Stimulated activated CD4-positive, alpha-beta T cell treated with anti-CD3 and anti-CD28 coated beads, Interleukin-2, amount 100 ng/mL, for 24 hours (primary cell): ENCODE measurements at places on chromosomes 1 and 21.

DNA sequence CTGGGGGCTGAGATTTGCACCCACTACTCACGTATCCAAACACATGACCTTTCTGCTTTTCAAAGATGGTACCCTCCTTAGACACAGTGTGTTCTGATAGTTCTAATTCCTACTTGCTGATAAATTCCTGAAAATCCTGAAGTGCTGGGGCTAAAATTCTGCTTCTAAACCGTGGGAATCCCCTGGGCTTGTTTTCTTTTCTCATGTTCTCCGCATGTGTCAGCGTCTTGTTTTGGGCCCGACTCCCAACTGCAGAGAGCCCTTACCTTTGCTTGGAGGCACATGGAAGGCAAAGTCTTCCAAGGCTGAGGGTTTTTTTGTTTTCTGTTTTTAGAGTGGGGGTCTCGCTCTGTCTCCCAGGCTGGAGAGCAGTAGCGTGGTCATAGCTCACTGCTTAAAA is 27.2 kb downstream of the PSMG1 start:
- no peak for DNase-seq

- DNase-seq: no peak
Measured at GRCh38 chr1:194342484-194343262, 1156.3 kb upstream of the B3GALT2 start.

DNA sequence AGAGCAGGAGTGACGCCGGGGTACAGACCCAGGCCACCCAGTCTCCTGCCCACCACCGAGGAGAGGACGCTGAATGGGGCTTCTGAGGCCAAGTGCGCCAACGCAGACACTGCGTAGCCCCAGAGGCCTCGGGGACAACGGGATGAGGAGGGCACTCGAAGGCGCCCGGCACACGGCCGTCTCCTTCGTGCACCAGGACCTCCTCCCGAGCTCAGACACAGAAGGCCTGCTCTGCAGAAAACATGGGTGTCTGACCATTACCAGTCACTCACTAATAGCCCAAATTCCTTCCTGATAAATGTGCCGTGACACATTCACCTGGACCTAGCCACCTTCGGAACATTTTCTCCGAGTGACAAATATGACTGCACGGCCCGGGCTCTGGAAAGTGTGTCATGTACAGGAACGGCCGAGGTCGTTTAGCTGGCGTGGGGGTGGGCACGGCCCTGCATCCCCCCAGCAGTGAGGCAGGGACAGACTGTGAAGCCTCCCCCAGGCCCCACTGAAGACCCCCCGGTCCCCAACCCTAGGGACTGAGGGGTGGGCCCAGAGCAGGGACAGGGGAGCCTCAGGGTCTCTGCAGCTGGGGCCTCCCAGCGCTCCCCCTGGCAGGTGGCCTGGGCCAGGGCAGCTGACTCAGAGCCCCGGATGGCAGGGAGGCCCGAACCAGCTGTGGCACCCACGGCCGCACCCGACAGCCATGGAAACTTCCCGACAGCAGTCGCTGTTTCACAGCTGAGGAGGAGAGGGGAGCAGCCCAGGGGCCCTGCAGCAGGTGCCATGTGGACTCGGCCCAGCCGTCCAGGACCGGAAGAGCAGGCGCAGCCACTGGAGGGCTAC is 16.7 kb upstream of the COL6A2 start:
- DNase-seq: no peak

- DNase-seq: no peak
Measured at GRCh38 chr1:56335394-56335793, 244.0 kb downstream of the PLPP3 start.

DNA sequence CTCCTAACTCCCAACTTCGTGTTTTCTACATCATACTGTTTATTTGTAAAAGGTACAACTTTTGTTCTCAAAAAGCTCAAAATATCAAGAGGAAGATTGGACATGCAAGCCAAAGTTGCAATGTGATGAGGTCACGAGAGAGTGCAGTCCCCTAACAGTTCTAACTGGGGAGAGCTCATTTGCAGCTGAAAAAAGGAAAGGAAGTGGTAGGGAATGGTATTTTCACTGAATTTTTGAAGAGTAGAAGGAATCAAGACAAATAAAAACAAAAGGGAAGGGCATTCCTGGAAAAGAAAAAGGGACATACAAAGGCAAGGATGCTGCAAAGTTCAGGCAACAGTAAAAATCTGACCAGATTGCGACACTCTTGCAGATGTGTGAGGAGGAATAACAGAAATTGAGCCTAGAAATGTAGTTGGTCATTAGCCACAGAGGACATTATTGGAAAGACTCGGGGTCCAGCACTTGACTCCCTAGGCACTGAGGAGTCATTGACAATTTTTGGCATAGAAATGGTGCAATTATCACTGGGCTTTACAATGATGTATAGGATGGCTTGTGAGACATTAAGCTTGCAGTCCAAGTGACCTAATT is 67.9 kb downstream of the TBX15 start:
- no peak for DNase-seq

GRCh38 chr1:69373520-69373919 is 194.2 kb upstream of the LRRC7 start:
- no peak for DNase-seq

DNA sequence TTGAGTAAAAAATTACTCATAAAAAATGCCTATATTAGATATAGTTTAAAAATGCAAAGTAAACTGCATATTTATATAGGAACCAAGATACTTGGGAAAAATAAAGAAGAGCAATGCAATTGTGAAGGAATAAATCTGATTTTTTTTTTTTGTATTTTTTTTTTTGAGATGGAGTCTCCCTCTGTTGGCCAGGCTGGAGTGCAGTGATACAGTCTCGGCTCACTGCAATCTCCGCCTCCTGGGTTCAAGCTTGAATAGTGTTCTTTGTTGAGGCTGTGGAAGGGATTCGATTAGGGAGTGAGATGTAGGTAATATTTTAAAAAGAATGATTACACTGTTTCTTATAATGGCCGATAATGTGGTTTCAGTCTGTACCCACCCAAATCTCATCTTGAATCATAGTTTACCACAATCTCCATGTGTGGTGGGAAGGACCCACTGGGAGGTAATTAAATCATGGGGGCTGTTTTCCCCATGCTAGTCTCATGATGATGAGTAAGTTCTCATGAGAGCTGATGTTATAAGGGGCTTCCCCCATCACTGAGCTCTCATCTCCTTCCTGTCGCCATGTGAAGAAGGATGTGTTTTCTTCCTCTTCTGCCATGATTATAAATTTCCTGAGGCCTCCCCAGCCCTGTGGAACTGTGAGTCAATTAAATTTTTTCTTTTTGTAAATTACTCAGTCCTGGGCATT is 1765.9 kb downstream of the PLA2G4A start:
- no peak for DNase-seq

- DNase-seq: no peak
Measured at GRCh38 chr1:96833376-96833775, 111.8 kb downstream of the PTBP2 start.

- no peak for DNase-seq
Measured at GRCh38 chr1:115650961-115651360, 9.2 kb downstream of the VANGL1 start.

DNA sequence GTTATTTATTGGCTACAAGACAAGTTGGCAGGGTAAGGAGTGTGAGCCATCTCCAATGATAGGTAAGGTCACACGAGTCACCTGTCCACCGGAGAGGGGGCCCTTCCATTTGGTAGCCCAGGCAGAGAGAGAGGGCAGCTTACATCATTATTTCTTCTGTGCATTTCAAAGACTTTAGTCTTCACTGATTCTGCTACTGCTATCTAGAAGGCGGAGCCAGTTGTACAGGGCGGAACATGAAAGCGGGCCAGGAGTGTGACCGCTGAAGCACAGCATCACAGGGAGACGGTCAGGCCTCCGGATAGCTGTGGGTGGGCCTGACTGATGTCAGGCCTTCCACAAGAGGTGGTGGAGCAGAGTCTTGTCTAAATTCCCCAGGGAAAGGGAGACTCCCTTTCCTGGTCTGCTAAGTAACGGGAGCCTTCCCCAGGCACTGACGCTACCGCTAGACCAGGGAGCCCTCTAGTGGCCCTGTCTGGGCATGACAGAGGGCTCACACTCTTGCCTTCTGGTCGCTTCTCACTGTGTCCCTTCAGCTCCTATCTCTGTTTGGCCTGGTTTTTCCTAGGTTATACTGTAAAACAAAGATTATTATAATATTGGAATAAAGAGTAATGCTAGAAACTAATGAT is 36.7 kb downstream of the ZNF695 start:
- DNase-seq: peak; percentile 44

DNA sequence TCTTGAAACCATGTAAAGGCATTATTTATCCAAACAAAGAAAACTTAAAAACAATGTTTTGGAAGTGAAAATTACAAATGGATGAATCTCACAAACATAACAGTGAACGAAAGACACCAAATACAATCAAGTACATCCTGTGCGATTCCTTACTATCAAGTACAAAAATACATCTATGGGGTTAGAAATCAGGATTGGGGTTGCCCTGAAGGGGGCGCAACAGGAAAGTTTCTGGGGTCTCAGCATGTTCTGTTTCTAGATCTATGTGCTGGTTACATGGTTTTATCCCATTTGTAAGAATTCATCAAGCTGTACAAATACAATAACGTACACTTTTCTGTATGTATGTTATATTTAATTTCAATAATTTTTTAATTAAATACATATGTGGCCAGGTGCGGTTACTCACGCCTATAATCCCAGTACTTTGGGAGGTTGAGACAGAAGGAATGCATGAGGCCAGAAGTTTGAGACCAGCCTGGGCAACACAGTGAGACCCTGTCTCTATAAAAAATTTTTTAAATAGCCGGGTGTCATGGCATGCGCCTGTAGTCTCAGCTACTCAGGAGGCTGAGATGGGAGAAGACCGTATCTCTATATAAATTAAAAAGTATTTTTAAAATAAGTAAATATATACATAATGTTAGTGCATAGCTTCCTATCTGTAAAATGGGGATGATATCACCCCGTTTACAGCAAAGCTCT is 121.5 kb upstream of the SOD1 start:
- DNase-seq: peak; percentile 31

GRCh38 chr21:14754259-14754604 is 208.1 kb upstream of the SAMSN1 start:
- DNase-seq: no peak

- no peak for DNase-seq
Measured at GRCh38 chr21:17931080-17931479, 111.9 kb upstream of the C21orf91 start.

DNA sequence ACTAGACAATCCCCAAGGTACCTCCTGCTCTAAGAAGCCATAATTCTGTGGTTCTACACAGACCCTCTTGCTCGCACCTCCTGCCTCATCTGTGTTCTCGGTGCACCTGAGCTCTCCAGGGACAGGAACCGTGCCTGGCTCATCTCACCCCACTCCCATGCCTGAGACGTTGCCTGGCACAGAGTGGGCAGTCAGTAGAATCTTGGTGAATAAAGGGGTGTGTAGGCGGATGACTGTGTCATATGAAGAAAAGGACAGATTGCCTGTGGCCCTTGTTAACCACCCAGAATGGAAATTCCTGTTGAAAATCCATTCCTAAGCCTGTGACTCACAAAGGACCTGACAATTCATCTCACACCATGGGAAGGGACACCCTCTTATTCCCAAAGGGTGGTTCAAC is 92.9 kb downstream of the KCNN3 start:
- DNase-seq: no peak

GRCh38 chr21:35363458-35363857 is 314.4 kb upstream of the RUNX1 start:
- DNase-seq: no peak

DNA sequence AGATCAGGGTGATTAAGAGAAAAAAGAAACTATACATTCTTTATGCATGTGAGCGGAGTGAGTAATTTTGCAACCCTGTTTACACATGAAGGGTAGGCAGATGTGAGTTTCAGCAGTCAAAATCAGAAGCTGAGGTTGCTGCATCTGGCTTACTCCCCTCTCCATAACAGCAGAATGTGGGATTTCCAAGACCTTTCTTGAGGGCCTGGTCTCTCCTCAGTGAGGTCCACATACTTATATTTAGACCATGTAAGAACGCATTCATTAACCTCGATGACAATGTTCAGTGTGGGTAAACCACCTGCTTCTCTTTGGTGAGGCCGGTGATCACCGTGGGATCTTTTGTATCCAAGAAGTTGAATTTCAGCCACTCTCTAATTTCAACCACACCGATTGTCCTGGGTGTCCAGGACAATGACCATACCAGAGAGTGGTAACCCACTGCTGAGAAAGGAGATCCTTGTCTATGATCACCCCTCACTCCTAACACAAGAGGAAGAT is 18.7 kb upstream of the RAP1A start:
- DNase-seq: no peak

DNA sequence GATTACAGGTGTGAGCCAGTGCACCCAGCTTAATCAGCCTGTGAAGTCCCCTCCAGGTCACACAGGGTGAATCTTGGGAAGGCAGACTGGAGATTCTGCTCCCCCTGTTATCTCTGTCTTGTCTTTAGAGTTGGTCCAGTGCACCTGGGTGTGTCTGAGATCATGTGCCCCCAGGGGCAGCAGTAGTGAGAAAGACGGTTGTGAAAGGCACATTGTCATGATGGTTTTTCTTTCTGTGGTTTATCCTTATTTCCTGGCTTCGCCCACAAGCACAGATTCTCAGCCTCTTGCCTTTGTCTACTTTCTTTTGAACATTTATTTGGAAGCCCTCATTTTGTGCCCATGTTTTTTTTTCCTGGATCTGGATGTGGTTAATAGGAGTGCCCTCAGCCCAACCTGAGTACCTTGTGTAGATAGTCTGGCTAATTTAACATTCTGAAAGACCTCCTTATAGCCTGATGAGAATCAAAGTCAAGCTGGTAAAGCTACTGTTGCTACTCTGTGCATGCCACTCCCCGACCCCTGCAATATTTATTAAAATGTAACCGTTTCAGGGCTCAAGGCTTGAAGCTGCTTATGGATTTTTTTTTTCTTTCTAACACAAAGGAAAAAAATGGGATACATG is 23.7 kb downstream of the UCK2 start:
- DNase-seq: no peak

- DNase-seq: no peak
Measured at GRCh38 chr1:159937054-159937750, 8.2 kb downstream of the IGSF9 start.

GRCh38 chr1:54596756-54597155 is 26.6 kb downstream of the FAM151A start:
- DNase-seq: no peak

- DNase-seq: no peak
Measured at GRCh38 chr1:206464456-206464964, 5.8 kb upstream of the IKBKE start.

DNA sequence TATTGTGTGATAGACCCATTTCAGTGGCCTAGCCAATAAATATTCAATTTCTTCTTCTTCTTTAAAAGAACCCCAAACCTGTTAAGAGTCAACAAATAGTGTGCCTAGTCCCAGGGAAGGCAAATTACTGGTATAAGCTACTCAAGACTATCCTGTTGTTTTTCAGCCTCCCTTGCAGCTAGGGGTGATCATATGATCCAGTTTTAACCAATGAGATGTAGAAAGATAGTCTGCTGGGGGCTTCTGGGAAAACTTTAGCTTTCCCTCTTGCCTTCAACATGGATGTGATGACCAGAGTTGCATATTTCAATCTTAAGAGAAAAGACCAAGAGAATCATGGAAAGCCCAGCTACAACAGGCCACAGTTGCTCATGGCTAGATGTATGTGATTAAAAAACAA is 4.7 kb upstream of the NUP210L start:
- DNase-seq: no peak

DNA sequence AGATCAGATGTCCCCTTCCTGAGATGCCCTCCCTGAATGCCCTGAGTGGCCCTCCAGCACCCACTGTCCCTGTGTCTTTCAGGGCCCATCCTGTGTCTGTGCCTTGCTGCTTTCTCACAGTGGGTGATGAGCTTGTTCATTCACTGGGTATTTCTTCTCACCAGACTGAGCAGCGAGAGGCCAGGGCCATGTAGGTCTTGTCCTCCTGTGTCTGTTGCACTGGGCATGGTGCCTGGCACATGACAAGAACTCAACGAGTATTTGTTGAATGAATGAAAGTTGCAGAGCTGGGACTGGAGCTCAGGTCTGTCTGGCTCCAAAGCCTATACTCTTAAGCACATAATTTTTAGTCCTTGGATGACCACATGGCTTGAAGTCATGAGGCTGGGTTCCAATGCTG is 93.8 kb downstream of the PTPRU start:
- DNase-seq: no peak
